Effector memory CD8-positive, alpha-beta T cell (primary cell): ENCODE measurements at places on chromosomes 12 and 14.

DNA sequence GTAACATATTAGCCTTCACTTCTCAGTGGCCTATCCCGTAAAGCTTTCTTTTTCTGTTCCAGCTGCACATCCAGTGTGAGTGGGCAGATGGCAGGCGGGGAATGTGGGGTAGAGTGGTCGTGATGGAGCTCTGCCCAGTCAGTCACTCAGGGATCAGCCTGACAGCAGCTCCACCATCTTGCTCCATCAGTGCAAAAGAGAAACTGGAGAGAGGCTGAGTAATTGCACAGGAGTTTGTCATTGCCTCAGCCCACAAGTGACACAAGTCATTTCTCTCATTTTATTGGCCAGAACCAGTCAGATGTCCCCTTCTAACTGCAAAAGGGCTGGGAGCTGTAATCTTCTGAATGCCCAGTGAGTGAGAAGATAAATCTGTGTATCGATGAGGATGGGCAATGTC is 66.5 kb downstream of the ATP23 start:
- H3K36me3 ChIP-seq: no peaks in the 10 kb centered on the region
- no peak for DNase-seq
- no peak overlapping the region for H3K27ac ChIP-seq
- H3K27me3 ChIP-seq: peaks cover 20% of the 10 kb centered on the region

- H3K27ac ChIP-seq: no peak overlapping the region
- H3K27me3 ChIP-seq: no peaks in the 10 kb centered on the region
- no peaks in the 10 kb centered on the region for H3K36me3 ChIP-seq
- no peak for DNase-seq
Measured at GRCh38 chr14:68135566-68135965, 316.0 kb downstream of the RAD51B start.

- no peaks in the 10 kb centered on the region for H3K27me3 ChIP-seq
- H3K36me3 ChIP-seq: peaks cover 15% of the 10 kb centered on the region
- no peaks in the 10 kb centered on the region for H3K4me1 ChIP-seq
- H3K27ac ChIP-seq: no peak overlapping the region
Measured at GRCh38 chr12:102093319-102093718, 26.6 kb downstream of the NUP37 start.

- no peak overlapping the region for H3K4me3 ChIP-seq
- DNase-seq: peak; percentile 32
- peaks cover 2% of the 10 kb centered on the region for H3K4me1 ChIP-seq
- no peak overlapping the region for H3K27ac ChIP-seq
- H3K27me3 ChIP-seq: peaks cover 62% of the 10 kb centered on the region
- no peaks in the 10 kb centered on the region for H3K36me3 ChIP-seq
Measured at GRCh38 chr14:94548999-94549985, 11.9 kb upstream of the SERPINA4 start.

- no peaks in the 10 kb centered on the region for H3K36me3 ChIP-seq
- H3K27me3 ChIP-seq: no peaks in the 10 kb centered on the region
- H3K4me3 ChIP-seq: no peak overlapping the region
- DNase-seq: no peak
- H3K4me1 ChIP-seq: no peaks in the 10 kb centered on the region
Measured at GRCh38 chr14:27392153-27392552, 794.3 kb upstream of the NOVA1 start.

- no peaks in the 10 kb centered on the region for H3K36me3 ChIP-seq
- no peaks in the 10 kb centered on the region for H3K27me3 ChIP-seq
- no peak overlapping the region for H3K27ac ChIP-seq
- H3K4me1 ChIP-seq: no peaks in the 10 kb centered on the region
- DNase-seq: no peak
Measured at GRCh38 chr12:125742413-125742812, 677.2 kb downstream of the AACS start.

DNA sequence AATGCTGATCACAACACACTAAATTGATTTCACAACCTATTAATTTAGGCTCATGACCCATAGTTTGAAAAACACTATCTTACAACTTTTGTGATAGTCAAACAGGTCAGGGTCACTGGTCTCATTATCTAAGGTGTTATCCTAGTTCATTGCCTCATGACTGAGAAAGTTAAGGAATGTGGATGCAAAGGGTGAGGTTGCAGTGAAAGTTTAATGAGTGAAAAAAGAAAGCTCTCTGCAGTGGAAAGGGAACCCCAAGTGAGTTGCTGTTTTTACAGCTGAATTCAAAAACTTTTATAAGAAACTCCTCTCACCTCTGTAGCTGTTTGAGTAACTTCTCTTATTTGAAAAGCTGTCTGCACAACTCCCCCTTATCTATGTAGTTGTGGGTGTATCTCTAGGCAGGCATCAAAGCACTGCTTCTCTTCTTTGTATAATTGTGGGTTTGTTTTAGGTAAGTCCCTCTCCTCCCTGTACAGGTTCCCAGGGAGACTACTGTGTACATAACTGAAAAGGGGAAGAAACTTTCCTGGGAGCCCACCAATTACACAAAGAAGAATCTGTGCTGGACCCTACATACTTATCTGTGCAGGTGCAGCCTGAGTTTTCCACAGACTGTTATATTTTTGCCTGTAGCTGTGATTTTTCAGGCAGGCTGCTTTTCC is 18.9 kb downstream of the DNAL1 start:
- no peaks in the 10 kb centered on the region for H3K4me1 ChIP-seq
- H3K4me3 ChIP-seq: no peak overlapping the region
- H3K36me3 ChIP-seq: peaks cover 7% of the 10 kb centered on the region
- no peak for DNase-seq

DNA sequence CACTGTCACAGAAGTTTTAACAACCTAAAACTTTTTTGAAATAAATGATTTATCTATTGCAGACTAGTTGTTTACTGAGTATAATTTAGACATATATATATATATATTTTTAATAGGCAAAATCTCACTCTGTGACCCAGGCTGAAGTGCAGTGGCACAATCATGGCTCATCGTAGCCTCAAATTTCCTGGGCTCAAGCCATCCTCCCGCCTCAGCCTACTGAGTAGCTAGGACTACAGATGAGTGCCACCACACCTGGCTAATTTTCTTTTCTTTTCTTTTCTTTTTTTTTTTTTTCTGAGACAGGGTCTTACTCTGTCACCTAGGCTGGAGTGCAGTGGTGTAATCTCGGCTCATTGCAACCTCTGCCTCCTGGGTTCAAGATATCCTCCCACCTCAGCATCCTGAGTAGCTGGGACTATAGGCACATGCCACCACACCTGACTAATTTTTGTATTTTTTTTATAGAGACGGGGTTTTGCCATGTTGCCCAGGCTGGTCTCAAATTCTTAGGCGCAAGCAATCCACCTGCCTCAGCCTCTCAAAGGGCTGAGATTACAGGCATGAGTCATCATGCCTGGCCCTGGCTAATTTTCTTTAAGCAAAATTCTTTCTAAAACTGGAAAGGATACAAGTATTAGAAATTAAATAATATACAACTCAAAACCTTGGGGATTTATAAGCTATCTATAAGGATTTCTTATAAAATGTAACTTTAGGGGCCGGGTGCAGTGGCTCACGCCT is 23.1 kb downstream of the EEA1 start:
- H3K4me1 ChIP-seq: peaks cover 20% of the 10 kb centered on the region
- H3K36me3 ChIP-seq: peaks cover 5% of the 10 kb centered on the region
- no peaks in the 10 kb centered on the region for H3K27me3 ChIP-seq
- no peak overlapping the region for H3K27ac ChIP-seq
- DNase-seq: no peak
- H3K4me3 ChIP-seq: no peak overlapping the region

GRCh38 chr12:111120578-111120977 is 200.2 kb upstream of the MYL2 start:
- H3K36me3 ChIP-seq: no peaks in the 10 kb centered on the region
- H3K4me3 ChIP-seq: no peak overlapping the region
- no peak for DNase-seq
- H3K27ac ChIP-seq: no peak overlapping the region
- no peaks in the 10 kb centered on the region for H3K4me1 ChIP-seq

DNA sequence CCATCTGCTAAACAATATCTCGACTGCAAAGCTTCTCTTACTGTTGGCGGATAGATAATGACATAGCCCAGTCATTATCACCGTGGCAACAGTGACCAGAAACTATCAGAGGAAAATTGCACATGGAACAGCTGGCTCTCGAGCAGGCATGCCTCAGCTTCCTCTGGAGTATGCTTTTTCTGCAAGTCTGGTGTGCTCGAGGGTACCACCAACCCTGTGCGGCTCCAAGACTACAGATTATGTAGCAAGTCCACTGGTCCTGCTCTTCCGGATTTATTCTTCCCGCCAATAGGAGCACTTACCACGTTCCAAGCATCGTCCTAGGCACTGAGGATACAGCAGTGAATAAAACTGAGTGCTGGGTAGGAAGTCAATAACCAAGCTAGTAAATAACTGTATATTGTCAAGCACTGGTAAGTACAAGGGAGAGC is 1.4 kb upstream of the GLRX5 start:
- peak overlapping the region; percentile 91 for H3K4me3 ChIP-seq
- peaks cover 43% of the 10 kb centered on the region for H3K4me1 ChIP-seq
- H3K27me3 ChIP-seq: no peaks in the 10 kb centered on the region
- H3K36me3 ChIP-seq: peaks cover 16% of the 10 kb centered on the region
- peak overlapping the region; percentile 93 for H3K27ac ChIP-seq
- no peak for DNase-seq

DNA sequence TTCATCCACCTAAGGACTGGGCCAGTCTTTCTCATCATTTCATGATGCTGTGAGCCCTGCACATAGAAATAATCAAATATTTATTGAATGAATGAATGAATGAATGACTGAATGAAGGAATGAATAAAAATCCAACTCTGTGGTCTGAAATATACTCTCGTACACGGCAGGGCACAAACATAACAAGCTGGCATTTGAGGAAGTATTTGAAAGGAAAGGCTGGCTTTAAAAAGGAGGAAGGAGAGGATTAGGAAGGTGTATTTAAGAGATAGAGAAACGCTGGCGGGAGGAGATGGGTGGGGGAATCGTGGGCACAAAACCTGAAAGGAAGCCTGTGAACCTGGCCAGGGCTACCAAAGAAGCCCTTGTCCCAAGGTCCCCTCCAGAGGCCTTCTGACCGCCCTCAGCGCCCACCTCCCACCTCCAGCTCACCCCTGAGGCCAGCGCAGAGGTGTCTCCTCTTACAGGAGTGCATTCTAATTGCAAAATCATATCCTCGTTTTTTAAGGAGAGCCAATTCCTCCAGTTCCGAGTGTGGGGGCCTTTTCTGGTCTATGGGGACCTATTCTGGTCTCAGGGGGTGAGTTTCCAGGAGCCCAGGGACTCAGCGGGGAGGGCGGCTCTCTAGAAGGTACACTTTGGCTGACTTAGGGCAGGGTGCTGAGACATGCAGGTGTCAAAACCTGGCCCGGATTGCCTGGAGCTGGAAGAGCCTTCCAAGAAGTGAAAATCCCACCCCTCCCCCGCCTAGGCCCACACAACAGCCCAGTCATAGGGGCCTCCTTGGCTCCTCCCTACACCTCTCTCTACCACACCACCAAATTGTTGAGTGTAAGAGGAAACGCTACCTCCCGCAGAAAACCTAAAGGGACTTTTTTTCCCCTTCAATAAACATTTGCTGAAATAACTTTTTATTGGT is 8.7 kb upstream of the JDP2 start:
- no peaks in the 10 kb centered on the region for H3K4me1 ChIP-seq
- no peaks in the 10 kb centered on the region for H3K27me3 ChIP-seq
- H3K36me3 ChIP-seq: no peaks in the 10 kb centered on the region
- no peak for DNase-seq

DNA sequence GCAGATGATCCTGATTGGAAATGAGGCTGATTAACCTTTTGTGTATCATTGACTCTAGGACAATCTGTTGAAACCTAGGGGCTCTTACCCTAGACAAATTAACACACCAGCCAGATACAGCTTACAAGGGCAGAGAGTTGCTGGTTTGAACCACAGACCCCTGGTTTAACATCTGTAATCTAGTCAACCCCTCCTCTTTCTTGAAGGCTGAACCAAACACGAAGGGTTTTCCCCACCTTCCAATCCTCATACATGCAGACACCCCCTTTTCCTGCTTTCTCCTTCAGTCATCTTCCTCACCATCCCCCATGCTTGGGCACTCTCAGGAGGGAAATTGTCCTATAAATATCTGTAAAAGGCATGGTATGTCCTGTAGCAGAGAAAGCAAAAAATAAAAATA is 126.0 kb upstream of the HIF1A start:
- H3K4me1 ChIP-seq: peaks cover 12% of the 10 kb centered on the region
- H3K27me3 ChIP-seq: peaks cover 15% of the 10 kb centered on the region
- peaks cover 12% of the 10 kb centered on the region for H3K36me3 ChIP-seq
- H3K27ac ChIP-seq: no peak overlapping the region
- H3K4me3 ChIP-seq: peak overlapping the region; percentile 59

DNA sequence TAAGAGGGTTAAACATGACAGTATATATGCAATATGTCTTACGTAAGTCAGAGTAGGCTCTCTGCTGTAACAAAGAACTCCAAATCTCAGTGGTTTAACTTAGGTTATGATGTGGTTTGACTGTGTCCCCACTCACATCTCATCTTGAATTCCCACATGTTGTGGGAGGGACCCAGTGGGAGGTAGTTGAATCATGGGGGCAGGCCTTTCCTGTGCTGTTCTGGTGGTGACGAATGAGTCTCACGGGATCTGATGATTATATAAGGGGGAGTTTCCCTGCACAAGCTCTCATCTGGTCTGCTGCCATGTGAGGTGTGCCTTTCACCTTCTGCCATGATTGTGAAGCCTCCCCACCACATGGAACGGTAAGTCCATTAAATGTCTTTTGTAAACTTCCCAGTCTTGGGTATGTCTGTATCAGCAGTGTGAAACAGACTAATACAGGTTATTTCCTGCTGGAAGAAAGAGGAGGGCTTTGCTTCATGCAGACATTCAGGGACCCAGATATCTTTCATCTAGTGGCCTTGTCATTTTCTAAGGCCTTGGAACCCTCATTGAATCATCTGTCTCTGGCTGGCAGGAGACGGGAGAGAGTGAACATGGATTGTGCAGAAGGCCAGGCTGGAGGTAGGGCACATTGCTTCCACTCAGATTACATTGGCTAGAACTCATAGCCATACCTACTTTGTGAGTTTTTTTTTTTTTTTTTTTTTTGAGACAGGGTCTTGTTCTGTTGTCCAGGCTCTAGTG is 96.1 kb downstream of the CRADD start:
- H3K36me3 ChIP-seq: peaks cover 15% of the 10 kb centered on the region
- H3K27me3 ChIP-seq: no peaks in the 10 kb centered on the region
- H3K4me1 ChIP-seq: peaks cover 25% of the 10 kb centered on the region
- DNase-seq: no peak
- H3K27ac ChIP-seq: peak overlapping the region; percentile 77

DNA sequence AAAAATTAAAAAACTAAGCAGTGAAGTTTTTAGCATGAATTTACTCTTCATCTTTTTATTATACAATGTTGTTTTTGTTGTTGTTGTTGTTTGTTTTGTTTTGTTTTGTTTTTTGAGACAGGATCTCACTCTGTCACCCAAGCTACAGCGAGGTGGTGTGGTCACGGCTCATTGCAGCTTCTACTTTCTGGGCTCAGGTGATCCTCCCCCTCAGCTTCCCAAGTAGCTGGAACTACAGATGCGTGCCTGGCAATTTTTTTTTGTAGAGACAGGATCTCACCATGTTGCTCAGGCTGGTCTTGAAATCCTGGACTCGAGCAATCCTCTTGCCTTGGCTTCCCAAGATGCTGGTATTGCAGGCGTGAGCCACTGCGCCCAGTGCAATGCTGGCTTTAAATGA is 11.3 kb downstream of the PPFIBP1 start:
- no peak for DNase-seq
- no peak overlapping the region for H3K4me3 ChIP-seq
- H3K4me1 ChIP-seq: peaks cover 9% of the 10 kb centered on the region
- H3K27ac ChIP-seq: no peak overlapping the region
- H3K36me3 ChIP-seq: no peaks in the 10 kb centered on the region

- peaks cover 16% of the 10 kb centered on the region for H3K4me1 ChIP-seq
- no peaks in the 10 kb centered on the region for H3K27me3 ChIP-seq
- no peak for DNase-seq
- peaks cover 19% of the 10 kb centered on the region for H3K36me3 ChIP-seq
- peak within 1 kb of the TSS; percentile 63 for H3K4me3 ChIP-seq
- peak within 1 kb of the TSS; percentile 81 for H3K27ac ChIP-seq
Measured at GRCh38 chr12:57434517-57435223, at the start of gene INHBC. INHBC (plus strand) TSS chr12:57434784; CDS start chr12:57434887, 103 bp downstream.
